ENCODE measurements at places on chromosomes 11 and 22. TPM values are rescaled to one million over a fixed set of nuclear protein-coding genes. Genes with fewer than 3 reads are reported as not detected.

The CLDN5 gene
- polyA plus RNA-seq: not detected

The OR4C45 gene
- not detected for polyA plus RNA-seq

The PSMC3 gene
- polyA plus RNA-seq: 136 TPM

The NEFH gene
- polyA plus RNA-seq: 3.8 TPM

- no peak for DNase-seq
Measured at GRCh38 chr22:37260901-37261336, 16.9 kb upstream of the RAC2 start.

The RIMBP3C gene
- 0.84 TPM for polyA plus RNA-seq
